ENCODE measurements at places on chromosomes 6 and 20.

DNA sequence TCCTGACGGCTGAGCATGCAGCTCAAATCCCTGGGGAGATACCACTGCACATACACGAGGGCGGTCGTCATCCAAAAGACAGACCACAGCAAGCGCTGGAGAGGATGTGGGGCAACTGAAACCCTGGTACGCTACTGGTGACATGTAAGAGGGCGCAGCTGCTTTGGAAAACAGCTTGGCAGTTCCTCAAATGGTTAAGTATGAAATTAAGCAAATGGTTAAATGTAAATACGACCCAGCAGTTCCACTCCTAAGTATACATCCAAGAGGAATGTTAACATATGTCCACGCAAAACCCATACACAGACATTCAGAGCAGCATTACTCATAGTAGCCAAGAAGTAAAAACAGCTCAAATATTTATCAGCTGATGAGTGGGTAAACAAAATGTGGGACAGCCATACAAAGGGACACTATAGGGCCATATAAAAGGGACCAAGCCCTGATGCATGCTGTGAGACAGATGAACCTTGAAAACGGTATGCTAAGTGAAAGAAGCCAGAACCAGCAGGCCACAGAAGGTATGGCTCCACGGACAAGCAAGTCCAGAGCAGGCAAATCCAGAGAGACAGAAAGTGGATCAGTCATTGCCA, 38.5 kb downstream of the RIPOR3 start:
- DNase-seq = no peak

GRCh38 chr6:76230711-76231110, 158.2 kb upstream of the IMPG1 start:
- DNase-seq = no peak

- DNase-seq = peak; percentile 44
Measured at GRCh38 chr6:134240665-134241431, 77.1 kb downstream of the SGK1 start.

DNA sequence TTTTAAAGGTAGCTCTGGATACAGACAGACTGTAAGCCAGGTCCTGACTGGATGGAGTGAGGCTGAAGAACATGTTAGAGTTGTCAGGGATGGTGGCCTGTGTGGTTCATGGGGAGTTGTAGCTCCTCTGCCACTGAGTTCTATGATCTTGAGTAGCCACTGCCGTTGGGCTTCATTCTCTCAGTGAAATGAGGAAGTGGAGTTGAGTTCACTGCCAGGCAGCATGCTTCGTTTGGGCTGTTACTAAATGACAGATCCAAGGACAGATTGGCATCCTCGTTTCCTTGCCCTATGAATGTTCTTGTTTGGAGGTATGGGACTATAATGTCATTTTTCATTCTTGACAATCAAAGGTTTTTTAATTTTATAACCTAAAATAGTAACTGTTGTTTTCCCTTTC, 37.2 kb downstream of the SCAND1 start:
- DNase-seq = no peak

- no peak for DNase-seq
Measured at GRCh38 chr6:126516411-126516810, 176.5 kb downstream of the CENPW start.

- no peak for DNase-seq
Measured at GRCh38 chr20:19095762-19096161, 116.7 kb upstream of the SLC24A3 start.

- DNase-seq = no peak
Measured at GRCh38 chr20:46438156-46438750, 31.8 kb upstream of the ELMO2 start.

DNA sequence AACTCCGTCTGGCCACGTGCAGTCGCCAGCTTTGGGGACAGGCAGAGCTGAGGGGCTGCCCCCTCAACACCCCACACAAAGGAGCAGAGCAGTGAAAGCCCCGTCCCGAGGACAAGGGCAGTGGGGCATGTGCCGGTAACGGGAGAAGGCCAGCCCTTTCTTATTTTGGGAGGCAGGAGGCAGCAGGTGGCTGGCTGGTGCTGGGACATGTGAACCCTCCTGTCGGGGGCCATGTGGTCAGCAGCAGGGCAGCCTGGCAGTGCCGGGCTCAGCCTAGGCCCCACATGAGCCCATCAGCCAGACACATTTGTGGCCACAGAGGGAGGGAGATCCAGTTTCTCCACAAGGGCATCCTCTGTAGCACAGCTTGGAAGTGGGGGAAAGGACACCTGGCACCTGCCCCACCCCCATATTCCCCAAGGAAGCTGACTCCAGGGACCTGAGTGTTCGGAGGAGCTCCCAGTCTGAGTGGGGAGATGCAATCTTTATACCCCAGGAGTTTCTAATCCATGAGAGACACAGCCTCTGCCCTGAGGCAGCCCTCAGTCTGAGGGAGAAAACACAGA, 137.6 kb downstream of the MRPL14 start:
- DNase-seq = no peak

GRCh38 chr6:62528894-62529526, 243.0 kb upstream of the KHDRBS2 start:
- no peak for DNase-seq

GRCh38 chr6:69349771-69350170, 447.0 kb downstream of the LMBRD1 start:
- no peak for DNase-seq

DNA sequence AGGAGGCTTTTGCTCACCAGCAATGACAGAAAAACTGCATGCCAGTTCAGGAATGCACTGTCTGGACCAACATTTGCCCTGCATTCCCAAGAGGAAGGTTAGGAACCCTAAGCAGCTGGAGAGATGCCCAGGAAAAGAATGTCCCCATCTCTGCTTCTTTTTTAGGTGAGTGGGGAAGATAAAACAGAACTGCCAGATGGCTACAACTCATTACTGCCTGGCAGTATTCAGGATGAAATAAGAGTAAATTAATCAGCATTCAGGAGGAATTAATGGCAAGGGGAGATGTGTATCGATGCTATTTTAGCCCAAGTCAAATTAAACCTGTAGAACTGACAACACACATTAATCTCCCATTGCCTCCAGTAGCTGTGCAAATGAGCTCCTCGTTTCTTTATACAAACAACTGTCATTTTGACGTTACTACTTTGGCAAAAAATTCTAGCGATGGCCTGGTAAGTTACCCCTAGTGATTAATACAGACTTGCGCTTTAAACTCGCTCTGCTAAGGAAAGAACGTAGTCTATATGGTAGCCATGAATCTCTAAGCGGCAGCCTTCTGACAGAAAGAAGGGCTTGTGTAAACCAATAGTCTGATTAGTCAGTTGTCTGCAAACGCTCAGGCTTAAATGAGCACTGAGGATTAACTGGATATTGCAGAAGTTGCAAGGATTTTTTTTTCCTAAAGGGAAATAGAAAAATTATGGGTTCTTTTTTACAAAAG, 16.7 kb upstream of the SMLR1 start:
- no peak for DNase-seq

DNA sequence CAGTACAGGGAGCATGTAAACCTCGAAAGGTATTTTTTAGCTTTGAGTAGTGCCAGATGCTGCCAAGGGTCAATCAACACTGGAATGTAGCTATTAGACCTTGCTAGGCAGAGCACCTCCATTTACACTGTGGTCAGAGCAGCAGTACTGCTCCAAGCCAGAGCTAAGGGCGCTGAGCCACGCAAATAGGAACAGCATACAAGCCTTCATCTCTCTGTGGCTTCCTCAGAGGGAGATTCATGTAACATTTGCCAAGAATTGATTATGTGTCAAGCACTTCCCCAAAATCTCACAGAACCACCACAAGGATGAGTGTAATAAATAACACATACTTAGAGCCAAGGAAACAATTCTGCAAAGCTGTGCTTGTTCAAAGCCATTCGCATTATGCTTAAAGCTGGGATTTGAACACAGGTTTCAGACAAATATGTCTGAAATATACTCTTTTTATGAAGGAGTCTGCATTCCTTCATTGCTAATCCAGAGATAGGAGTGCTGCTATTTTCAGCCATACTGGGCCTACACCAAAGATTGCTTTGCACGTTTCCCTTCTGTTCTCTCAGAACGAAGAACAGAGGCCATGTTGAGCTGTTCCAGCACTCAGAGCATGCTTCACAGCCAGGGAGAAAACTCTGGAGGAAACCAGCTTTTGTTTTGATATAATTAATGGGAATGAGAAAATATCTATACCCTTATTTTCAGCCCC, 97.7 kb downstream of the SLC16A10 start:
- DNase-seq = no peak

DNA sequence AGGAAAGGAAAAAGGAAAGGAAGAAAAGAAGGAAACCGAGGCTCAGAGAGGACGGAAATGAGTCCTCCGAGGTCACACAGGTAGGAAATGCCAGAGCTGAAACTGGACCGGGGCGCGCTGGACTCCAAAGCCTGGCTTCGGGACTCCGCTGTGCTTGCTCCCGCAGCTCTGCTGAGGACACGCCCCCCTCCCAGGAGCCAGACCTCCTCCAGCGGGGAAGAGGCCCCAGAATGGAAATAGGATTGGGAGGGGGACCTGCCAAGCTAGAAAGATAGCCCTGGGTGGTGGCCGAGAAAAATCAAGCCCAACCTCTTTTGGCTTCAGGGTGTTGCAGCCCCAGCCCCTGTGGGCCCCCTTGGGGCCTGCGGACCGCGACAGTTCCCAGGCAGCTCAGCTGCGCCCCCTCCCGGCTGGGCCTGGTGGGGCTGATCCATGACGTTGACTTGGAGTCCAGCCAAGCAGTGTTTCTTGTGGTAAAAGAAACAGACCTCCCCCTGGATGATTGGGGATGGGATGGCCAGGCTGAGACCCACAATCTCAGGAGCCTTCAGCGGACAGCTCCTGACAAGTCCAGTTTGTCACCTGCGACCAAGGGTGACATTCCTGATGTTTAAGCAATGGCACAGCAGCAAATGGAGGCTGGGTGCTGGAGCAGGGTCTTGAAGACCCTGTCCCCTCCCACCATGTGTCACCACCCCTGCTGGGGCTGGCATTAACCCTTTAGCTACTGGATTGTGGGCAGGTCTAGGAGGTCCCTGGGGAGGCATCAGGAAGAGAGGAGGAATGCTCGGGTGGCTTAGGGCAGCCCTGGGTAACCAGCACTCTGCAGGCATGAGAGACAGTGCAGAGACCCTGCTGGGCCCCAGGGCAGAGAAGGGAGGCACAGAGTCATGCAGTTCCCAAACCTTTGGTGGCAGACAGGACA, 55.4 kb downstream of the RIPOR3 start:
- peak; percentile 67 for DNase-seq

DNA sequence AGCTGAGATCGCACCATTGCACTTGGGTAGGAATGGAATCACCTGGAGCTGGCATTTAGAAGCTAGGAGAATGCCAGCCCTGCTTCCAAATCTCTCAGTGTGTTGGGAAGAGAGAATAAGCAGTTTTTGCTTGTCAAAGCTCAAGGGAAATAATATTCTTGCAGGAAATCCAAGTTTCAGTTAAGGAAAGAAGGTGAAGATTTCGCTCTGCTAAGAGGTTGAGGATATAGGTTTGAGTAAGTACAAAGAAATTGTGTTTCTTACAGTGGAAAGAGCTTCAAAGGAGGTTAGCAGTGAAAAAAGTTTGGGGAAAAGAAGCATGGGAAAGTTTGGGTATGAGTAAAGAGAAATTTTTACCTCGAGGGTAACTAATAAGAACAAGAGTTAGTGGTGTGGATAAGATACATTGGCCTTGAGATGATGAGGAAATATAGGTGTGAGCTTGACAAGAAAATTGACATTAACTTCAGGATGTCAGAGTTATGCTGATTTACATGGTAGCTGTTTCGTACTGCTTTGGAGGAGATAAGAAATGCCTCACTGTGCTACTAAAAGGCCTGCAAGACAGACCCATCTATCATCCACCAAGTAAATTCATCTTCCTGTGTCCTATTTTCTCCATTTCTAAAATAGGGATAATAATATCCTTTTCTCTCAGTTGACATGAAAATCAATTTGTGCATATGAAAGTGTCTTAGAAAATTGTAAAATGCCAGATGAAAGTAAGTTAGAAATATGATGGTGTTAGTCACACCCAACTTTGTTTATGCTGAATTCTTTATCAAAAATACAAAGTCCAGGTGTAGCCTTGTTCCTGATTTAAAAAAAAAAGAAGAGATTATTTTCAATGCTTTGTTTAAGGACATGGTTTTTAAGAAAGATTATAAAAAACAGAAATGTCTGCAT, 12.8 kb upstream of the HINT3 start:
- DNase-seq = no peak

DNA sequence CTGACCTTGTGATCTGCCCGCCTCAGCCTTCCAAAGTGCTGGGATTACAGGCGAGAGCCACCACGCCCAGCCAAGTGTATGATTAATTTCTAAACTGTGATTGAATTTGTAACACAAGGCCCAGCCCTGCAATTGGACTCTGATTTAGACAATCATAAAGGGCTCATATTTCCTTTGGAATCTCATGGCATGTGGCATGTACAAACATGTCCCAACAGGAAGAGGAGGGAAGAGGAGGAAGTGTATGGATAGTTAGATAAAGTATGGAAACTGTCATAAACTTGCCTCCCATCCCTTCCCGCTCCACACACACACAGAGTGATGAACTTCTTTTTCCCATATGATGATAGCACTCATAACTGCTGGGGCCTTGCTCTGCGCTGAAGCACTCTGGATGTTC, 27.2 kb upstream of the QKI start:
- DNase-seq = no peak

DNA sequence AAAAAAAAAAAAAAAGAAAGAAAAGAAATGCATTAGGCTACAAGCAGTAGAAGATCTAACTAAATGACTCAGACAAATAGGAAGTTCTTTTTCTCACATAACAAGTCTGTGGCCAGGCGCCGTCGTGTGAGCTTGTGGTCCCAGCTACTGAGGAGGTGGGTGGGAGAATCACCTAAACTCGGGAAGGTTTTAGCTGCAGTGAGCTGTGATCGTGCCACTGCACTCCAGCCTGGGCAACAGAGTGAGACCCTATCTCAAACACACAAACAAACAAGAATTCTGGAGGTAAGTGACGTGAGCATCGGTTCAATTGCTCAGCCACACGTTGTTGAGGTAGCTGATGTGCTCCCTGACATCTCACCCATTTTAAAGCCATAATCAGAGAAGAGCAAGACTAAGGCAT, 37.9 kb upstream of the SLC23A2 start:
- DNase-seq = peak; percentile 20

- DNase-seq = no peak
Measured at GRCh38 chr20:39706184-39706663, 744.1 kb downstream of the DHX35 start.

DNA sequence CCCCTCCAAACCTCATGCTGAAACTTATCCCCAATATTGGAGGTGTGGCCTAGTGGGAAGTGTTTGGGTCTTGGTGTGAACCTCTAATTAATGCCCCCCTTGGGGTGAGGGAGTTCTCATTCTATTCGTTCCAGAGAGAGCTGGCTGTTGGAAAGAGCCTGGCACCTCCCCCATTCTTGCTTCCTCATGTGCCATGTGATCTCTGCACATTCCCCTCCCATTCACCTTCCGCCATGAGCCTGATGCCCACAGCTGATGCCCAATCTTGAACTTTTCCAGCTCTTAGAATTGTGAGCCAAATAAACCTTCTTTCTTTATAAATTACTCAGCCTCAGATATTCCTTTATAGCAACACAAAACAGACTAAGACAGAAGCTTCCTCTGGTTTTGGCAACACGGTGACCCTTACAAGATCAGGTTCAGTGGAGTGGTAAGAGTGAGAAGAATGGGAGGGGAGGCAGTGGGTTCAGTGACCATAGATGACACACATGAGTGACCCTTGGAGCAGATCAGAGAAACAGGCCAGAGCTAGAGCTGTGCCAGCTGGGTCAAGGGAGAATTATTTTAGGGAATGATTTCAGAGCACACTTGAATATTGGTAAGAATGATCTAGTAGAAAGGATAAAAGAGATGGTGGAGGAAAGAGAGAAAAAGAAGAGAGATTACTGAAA, 176.4 kb downstream of the LY86 start:
- DNase-seq = no peak

GRCh38 chr6:137494988-137495702, 951 bp upstream of the OLIG3 start:
- peak; percentile 51 for DNase-seq
